LHCN-M2 (cell line): ENCODE measurements at places on chromosomes 1 and 21.
A peak's percentile ranks its signal among the peaks of the same experiment; 100 is the strongest.

- no peak for DNase-seq
Measured at GRCh38 chr1:154433161-154433764, 28.1 kb downstream of the IL6R start.

- no peak for DNase-seq
Measured at GRCh38 chr1:78718566-78718965, 68.9 kb downstream of the IFI44 start.

DNA sequence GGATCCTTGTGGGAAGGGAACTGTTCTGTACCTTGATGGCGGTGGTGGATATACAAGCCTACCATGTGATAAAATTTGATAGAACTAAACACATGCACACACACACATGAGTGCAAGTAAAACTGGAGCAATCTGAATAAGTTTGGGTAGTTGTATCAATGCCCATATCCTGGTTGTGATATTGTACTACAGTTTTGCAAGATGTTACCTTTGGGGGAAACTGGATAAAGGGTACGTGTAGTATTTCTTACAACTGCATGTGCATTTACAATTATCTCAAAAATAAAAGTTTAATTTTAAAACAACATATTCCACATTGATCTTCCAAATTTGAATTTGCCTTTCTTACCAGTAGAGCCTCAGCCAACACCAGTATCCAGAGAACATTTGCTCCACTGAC is 99.6 kb downstream of the DTL start:
- no peak for DNase-seq

DNA sequence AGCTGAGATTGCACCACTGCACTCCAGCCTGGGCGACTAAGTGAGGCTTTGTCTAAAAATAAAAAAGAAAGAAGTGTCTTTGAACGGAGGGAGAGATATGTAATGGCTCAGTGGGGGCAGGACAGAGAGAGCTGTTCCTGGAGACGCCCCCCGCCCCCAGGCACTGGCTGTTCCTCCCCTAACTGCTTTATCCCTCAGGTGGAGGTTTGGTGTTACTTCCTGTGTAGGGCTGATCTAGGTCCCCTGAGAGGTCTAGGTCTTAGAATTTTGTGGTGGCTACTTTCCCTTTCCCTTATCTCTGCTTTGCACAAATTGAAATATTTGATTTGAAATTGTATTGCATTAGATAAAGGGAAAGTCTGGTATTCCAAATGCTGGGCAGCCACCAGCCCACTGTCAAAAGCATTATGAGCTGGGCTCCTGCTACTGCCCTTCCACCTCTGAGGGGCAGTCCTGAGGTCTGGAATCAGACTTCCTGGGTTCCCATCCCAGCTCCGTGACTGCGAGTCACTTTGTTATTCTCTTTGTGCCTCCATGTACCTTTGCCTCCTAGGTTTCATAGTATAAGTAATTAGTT is 134.8 kb upstream of the KIF26B start:
- no peak for DNase-seq

- DNase-seq: no peak
Measured at GRCh38 chr21:46004168-46004861, 22.7 kb downstream of the COL6A1 start.

DNA sequence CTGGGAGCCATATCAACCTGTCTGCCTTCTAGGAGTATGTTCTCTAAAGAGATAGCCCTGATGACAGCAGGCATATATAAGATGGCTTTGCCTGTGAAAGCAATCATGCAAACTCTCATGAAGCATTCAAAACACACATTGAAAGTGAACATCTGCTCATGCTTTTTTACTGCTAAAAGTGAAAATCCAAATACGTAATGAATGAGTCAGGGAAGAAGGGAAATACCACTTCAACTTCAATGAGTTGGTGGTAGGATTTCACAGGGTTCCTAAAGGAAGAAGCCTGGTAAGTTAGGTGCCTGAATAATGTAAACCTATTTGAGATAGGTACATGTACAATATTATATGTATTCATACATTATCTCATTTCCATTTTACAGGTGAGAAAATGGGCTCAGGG is 50.5 kb upstream of the SLFNL1 start:
- DNase-seq: peak; percentile 34

GRCh38 chr1:184388971-184389370 is 2.1 kb downstream of the C1orf21 start:
- no peak for DNase-seq

DNA sequence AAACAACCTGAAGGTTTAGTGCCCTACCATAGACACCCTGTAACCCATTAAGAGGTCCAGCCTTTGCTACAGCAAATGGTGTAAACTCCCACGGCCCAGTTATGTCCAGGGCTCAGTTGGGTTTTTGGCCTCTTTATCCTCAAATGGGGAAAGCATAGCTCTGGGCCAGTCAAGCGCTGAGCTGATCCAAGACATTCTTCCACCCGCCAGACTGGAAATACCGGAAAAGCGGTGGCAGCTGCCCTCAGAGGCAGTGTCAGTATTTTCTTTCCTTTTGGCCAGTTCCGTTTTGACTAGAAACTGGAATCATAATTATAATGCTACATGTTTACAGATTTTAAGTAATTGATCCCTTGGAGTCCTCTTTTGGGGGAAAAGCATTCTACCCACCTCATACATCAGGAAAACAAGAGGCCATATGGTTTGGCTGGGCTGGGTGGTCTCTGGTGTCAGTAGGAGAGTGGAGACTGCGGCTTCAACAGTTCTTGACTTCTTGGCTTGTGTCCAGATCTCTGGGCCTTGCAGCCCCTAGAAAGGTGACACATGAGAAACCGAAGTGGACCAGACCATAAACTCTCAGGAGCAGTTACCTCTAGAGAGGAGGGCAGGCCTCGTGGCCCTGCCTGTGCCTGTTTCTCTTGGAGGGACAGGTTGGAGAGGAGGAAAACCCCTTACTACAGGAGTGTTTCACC is 30.2 kb upstream of the CLDN14 start:
- no peak for DNase-seq

GRCh38 chr1:16032388-16033102 is 10.7 kb downstream of the CLCNKA start:
- peak; percentile 77 for DNase-seq

- DNase-seq: no peak
Measured at GRCh38 chr21:39004634-39005501, 178.4 kb downstream of the PSMG1 start.

DNA sequence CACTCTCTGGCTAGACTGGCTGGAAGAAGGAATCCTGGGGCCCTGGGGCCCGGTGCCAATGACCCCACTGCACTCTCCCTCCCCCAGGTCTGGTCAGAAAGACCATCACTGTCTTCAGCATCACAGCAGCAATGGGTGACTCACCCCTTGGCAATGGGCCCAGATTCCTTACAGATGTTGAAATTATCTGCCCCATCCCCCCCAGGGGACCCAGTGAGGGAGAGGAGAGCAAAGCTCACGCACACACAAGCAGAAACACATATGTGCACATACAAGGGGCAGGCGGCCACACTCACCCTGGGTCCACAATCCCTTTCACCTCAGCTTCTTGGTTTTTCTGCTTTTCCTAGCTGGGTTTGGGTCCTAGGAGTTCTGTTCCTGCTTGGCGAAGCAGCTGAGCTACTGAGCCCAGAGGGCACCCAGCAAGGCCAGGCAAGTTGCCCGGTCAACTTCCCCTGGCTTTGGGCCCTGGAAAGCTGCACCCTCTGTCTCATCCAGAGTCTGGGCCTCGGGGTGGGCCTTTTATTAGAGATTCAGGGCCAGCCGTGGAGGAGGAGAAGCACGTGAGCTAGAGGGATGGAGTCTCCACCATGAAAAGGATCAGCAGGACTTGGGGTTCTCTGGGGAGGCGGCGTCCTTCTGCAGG is 2.6 kb downstream of the COL16A1 start:
- peak; percentile 95 for DNase-seq

- no peak for DNase-seq
Measured at GRCh38 chr1:181296180-181296579, 187.1 kb upstream of the CACNA1E start.

DNA sequence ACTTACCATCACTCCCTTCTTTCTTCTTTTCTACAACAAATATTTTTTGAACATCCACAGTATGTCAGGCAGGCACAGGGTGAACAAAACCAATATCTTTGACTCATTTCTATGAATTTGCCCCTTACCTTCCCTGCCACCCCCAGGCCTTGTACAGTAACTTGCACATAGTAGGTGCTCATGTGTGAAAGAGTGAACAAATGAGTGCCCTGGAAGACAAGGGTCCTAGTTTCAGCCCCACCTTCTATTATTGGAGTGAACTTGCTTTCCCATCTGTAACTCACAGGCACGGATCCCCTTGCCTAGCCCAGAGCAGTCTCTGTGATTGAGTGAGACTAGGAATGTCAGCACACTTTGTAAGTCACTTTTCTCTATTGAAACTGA is 12.8 kb downstream of the ZDHHC18 start:
- DNase-seq: no peak

DNA sequence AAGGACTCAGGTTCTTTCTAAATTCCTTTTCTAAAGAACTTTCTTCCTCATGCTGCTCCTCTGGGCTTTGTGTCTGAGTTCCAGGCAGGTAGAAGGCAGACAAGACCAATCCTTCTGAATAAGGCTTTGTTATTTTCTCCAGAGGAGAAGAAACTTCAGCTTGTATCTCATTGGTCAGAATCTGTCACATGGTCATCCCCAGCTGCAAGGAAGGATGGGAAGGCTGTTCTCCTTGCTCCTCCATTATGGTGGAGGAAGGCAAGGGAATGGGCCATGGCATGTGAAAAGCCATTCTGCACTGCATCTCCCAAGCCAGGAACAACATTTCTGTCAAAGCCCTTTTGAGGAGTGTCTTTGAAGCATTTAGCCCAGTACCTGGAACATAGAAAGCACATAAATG is 50.6 kb upstream of the NTPCR start:
- DNase-seq: no peak

- peak; percentile 47 for DNase-seq
Measured at GRCh38 chr1:31976401-31976800, 37.3 kb upstream of the KHDRBS1 start.

DNA sequence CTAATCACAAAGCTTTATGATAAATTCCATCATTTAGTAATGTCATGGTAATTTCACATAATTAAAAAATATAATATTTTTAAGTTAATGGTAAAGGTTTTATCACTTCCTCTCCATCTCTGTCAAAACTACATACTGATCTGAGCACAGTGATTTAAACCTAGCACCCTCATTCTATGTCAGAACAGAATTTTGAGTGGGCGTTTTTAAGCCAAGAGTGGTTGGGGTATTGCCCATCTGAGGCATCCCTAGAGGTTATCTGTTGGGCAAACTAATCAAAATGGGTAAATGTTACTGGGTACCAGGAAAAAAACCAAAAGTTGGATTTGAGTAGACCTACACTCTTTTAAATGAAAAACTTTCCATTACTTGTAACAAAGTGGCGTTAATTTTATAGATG is 100.7 kb upstream of the GFI1 start:
- DNase-seq: no peak

DNA sequence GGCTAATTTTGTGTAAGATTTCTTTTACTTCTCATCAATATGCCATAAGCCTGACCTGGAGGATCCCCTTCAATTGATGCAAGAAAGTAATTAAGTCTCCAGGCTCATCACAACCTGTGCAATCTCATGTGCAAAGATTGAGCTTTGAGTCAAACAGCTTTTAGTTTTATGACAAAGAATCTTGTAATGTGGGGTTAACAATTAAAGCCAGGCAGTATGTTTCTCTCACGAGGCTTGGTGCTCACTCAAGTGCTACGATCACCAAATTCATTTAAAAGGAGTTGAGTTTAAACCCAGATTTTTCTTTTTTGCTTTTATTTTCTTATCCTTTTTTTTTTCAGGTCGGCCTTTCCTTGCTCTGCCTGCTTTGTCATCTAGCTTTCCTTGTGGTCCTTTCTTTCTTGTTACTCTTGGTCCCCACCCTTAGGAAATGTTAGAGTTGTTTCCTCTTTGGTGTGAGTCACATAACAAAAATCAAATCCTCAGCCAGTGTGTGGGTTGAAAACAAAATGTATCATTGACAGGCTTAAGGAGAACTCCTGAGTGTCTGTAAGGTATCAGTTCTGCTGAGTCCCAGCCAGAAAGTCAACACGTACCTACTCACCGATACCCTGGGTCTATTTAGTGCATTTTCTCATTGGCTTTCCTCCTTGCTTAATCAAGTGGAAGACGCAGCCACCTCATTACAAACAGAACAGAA is 1037.2 kb downstream of the ADGRL2 start:
- peak; percentile 5 for DNase-seq

DNA sequence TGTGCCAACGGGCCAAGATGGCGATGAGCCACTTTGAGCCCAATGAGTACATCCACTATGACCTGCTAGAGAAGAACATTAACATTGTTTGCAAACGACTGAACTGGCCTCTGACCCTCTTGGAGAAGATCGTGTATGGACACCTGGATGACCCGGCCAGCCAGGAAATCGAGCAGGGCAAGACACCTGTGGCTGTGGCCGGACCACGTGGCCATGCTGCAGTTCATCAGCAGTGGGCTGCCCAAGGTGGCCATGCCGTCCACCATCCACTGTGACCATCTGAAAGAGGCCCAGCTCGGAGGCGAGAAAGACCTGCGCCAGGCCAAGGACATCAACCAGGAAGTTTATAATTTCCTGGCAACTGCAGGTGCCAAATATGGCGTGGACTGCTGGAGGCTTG is 32.2 kb upstream of the GPR137B start:
- DNase-seq: no peak

GRCh38 chr21:44790368-44790767 is 11.3 kb downstream of the UBE2G2 start:
- no peak for DNase-seq

DNA sequence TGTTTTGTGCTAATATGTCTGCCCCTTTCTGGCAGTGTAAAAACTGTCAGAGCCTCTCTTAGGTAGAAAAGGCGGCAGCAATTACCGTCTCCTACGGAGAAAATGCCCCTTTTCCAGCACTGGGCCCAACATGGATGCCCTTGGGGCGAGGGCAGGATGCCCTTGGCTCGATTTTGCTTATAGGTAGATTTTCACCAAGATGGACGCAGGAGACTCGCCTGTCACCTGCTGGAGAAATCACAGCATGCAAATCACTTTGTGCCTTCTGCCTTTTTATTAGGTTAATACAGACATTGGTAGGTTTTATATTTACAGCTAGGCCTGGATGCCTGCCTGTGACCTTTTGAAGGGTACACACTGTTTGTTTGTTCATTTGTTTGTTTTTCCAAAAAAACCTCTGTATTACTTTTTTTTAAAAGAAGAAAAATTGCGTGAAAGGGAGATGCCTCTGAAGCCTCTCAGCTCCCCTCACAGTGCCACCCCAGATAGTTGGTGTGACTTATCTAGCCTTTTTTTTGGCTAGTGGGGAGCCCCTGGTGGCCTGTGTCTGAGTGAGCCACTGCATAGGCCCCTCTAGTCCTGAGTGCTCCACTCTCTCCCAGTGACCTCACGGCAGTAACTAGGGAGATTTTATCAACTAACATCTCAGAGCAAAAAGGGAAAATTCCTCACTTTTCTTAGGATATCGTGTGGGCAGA is 2.5 kb downstream of the ATP1B1 start:
- peak; percentile 37 for DNase-seq

- no peak for DNase-seq
Measured at GRCh38 chr1:48258106-48258505, 35.6 kb downstream of the SLC5A9 start.

DNA sequence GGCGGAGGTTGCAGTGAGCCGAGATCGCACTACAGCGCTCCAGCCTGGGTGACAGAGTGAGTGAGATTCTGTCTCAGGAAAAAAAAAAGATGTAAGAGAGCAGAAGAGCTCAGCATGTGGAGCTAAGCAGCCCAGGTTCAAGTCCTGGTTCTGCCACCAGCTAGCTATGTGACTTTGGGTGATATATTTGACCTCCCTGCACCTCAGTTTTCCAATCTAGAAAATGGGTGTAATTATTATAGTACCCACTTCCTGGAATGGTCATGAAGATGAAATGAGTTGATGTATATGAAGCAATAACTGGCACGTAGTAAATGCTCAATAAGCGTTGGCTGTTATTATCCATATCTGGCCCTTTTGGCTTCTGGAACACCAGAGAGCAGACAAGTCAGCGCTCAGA is 38.2 kb downstream of the CAMK2N1 start:
- no peak for DNase-seq
